ENCODE measurements at places on chromosomes 5 and 9.
A peak's percentile ranks its signal among the peaks of the same experiment; 100 is the strongest.

DNA sequence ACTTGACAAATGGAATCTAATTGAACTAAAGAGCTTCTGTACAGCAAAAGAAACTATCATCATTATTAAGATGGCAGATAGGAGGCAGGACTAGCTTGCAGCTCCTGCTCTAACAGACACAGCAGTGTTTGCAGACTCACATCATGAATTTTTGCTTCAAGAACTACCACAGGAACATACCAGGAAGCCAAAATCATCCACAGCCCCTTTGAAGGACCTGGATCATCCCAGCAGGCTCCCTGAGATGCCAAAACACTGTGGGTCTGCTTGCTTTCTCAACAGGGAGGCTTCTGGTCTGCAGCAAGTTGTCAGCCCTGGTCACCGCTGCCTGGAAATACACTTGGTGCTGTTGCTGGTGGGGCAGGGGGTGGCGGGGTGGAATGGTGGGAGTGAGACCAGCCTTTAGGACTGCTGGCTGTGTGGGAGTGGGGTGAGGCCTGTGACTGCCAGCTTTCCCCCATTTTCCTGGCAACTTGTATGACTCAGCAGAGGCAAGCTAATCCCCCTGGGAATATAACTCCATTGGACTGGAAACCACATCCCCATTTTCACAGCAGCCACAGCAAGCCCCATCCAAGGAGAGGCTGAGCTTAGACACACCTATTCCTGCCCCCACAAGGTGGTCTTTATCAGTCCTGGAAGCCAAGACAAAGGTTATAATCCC lies 533.8 kb upstream of the CYLC2 start:
- no peak for DNase-seq

DNA sequence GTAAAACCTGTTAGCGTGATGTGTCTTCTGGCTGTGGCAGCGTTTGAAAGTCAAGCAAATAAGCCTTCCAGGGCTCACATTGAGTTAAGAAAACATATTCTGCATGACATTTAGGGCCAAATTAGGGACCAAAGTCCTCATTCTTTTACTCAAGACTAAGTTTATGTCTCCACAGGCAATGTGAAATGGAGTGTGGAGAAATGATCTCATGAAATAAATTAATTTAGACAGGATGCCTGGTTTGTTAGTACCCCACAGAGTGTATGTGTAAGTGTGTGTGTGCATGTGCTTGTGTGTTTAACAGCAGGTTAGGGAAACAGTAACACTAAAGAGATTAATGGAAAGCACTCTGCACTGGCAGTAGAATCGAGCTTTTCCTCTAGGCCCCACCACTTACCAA lies 82.9 kb upstream of the SNX2 start:
- DNase-seq = no peak

DNA sequence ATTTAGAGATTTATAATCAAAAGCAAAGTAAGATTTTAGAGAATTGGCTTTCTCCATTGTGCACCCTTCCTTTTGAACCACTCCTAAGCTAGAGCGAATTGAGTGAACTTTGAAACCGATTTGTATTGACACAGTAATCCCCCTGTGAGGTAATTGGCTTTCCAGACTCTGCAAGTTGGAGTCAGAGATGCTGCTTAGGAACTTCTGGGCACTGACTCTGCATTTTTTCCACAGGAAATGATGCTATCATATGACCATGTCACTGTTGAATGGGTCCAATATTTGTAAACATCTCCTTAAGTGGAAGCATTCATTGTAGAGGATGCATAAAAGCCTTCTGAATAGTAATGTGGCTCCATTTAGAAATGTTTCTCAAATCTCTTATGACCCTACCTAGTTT lies 394.4 kb upstream of the ZNF608 start:
- peak; percentile 5 for DNase-seq

DNA sequence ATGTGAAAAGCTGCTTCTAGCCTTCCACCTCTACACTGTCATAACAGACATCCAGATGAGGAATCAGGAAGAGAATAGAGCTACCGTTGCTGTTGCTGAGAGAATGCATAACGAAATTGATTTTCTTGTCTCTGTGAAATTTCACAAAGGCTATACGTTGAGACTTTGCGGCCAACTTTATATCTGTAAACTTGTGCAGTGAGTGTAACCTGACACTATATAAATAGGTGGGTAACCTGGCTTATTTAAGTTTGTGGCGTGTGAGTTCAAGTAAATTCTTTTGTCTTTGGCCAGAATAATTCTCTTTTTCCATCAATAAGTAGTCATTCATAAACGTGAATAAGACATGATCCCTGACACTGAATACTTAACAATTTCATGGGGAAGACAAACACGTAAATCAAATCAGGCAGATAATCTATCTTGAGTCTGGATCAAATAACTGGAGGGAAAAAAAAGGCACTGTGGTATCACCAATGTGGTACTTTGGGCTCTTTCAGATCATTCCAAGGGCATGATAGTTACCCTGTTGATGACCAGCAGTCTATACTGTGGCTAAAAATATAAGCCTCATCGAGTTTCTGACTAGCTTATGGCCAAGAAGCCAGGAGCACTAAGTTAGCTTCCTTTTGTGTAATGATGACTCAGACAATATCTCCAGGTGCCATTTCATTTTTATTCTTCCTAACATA lies 98.2 kb upstream of the RASA1 start:
- no peak for DNase-seq

GRCh38 chr5:62082370-62082801 lies 223.6 kb upstream of the KIF2A start:
- DNase-seq = no peak

GRCh38 chr9:127756233-127756632 lies 21.1 kb upstream of the TOR2A start:
- no peak for DNase-seq

DNA sequence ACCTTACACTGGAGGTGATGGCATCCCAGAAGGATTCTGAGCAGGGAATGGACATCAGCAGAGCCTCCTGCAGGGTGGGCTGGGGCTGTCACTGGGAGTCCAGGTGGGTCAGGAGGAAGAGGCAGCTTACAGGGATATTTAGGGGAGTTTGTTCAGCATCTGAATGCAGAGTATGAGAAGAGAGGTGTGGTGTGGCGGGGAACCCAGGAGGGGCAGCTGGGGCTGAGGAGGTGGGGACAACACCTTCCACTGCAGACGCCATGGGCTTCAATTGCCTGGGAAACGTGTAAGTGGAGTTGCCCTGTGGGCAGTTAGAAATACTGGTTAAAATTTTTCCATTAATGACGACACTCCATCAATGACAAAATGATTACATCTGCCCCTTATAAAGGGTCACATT lies 33.5 kb downstream of the S1PR3 start:
- no peak for DNase-seq

DNA sequence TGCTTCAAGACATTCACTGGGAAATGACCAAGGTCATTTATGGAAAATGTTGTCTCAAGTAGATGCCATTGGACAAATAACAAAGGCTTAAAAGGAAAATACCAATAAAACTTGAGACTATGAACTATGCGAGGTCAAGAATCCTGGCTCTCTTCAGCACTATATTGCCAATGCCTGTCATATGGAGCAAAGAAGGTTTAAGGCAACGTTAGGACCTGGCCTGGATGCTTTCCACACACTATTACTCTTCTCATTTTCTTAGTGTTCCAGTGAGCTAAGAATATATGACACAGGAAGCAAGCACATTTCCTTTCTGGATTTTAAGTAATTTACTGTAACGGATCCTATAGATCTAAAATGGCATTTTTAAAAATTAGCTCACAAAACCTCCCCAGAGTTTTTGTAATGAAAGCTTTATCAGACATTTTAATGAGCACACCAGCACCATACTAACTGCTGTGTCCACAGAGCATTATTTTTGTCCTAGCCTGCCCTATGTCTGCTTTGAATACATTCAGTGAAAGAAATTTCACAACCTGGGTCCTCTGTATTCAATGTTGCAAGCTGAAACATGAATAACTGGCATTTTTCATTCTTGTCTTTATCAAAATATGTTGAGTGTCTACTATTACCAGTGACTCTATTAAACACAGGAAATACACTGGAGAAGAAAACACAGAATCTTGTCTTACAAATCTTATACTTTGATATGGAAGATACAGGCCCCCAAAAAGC lies 315.6 kb downstream of the CETN3 start:
- DNase-seq = no peak

DNA sequence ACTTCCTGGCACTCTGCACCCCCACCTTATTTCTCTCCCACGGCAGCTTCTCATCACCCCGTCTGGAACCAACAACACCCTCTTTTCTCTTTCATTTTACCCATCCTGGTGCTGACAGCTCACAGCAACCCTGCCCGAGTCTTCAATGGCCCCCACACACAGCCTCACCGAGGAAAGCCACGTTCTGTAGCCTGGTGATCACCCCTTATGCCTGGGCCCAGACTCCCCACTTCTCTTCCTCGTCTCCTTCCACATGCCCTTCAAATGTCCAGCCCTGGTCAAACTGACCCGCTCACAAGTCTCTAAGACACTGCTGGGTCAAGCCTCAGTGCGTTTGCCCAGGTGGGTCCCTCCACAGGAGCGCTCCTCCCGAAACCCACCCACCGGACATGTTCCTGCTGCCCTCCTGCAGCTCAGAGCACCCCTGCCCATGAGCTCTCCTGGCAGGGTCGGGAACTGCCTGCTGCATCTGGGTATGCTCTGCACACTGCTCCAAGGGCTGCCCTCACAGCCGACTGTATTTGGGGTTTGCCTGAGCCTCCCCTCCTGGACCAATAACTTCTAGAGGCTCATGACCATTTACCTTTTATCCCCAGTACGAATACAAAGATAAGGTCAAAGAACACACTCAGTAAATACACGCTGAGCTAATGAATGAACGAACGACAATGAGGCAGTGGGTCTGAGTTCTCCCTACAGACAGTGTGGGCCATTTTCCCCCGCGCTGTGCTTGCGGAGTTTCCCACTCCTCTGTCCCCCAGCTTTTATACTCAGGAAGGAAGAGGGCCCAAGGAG lies 154.7 kb upstream of the PHYKPL start:
- no peak for DNase-seq

DNA sequence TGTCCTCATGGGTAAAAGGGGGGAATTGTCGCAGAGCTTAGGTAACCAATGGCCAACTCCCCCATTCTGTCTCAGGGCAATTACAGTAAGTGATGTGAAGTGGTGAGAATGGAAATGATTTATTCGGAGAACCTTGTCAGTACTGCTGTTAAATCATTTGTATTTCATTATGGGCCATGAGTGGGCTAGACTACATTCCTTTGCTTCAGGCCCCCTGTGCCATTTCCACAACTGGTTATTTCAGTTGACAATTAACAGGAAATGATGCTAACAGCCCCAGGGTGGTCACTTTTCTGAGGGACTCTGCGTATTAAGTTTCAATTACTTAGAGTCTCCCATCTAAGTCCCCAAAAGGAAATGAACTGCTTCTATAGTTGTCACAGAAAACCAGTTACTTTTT lies 653.7 kb downstream of the CCDC171 start:
- DNase-seq = no peak

DNA sequence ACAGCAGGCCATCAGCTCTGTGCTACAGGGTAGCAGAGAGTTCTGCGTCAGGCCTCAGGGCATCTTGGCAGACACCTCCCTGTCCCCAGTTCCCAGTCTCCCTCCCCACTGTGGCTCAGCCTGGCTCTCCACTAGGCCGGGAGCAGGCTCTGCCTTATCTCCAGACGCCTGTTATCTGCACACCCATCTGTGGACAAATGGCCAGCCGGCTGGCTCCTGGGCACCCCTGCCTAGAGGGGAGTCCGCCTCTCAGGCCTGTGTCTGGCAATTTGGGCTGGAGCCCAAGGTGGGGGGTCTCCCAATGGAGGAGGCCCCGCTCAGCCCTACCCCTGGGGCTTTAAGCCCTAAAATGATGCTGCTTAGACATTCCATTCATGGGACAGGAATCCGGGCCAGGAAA lies 39.2 kb upstream of the HAND1 start:
- no peak for DNase-seq

- peak; percentile 75 for DNase-seq
These were observed 569 bp downstream of the HINT2 start for GRCh38 chr9:35814106-35814840.

- DNase-seq = no peak
These were observed 70.8 kb upstream of the GPR151 start for GRCh38 chr5:146586752-146587151.

- DNase-seq = no peak
These were observed 68.8 kb downstream of the TLR4 start for GRCh38 chr9:117772960-117773359.

GRCh38 chr9:84436386-84437109 lies 96.0 kb upstream of the SLC28A3 start:
- no peak for DNase-seq

- DNase-seq = no peak
These were observed 253.0 kb downstream of the EPB41L4A start for GRCh38 chr5:112165897-112166737.

DNA sequence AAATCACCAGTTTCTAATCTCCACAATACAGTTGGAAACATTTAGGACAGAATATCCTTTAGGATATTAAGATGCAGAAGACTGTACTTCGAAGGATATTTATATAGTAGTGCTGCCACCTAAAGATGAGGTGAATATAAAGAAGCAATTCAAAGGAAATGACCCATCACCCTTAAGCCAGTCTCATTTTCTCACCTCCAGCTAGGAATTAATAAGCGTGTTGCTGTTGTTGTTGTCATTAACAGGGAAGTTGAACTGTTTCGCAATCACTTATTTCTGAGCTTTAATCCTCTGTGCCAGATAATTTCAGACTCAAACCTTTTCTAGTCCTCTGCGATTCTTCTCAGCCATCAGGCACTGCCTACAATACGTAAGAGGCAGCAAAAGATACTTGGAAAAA lies 7.8 kb upstream of the PURA start:
- peak; percentile 20 for DNase-seq

GRCh38 chr9:36721846-36722588 lies 149.3 kb downstream of the MELK start:
- DNase-seq = no peak

DNA sequence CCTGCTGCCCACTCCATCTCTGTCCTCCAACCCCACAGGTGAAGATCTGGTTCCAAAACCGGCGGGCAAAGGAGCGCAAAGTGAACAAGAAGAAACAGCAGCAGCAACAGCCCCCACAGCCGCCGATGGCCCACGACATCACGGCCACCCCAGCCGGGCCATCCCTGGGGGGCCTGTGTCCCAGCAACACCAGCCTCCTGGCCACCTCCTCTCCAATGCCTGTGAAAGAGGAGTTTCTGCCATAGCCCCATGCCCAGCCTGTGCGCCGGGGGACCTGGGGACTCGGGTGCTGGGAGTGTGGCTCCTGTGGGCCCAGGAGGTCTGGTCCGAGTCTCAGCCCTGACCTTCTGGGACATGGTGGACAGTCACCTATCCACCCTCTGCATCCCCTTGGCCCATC lies 6.4 kb upstream of the SLC6A7 start:
- no peak for DNase-seq

GRCh38 chr9:109974143-109974917 lies 194.3 kb downstream of the PALM2AKAP2 start:
- peak; percentile 74 for DNase-seq

Data from OCI-LY7 (cell line).